ENCODE measurements at places on chromosomes 3 and 15. TPM values are rescaled to one million over a fixed set of nuclear protein-coding genes. Genes with fewer than 3 reads are reported as not detected.

GRCh38 chr3:186044968-186045367 lies 63.9 kb downstream of the ETV5 start:
- no peak for DNase-seq

DNA sequence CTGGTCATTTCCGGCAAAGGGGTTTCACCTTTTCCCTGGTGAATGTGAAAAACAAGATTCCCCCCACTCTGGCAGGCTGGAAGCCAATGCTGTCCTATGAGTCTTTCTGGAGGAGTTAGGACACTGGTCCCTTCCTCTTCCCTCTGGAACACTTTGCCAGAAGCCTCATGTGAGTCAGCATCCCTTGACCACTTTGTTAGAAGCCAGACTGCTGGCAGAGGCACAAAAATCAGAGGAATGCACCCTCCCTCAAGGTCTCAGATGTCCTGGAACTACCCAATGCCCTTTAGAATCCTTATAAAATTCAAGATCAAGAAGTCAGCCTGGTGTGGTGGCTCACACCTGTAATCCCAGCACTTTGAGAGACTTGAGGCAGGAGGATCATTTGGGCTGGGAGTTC lies 26.6 kb downstream of the ITGB5 start:
- DNase-seq = peak; percentile 99

DNA sequence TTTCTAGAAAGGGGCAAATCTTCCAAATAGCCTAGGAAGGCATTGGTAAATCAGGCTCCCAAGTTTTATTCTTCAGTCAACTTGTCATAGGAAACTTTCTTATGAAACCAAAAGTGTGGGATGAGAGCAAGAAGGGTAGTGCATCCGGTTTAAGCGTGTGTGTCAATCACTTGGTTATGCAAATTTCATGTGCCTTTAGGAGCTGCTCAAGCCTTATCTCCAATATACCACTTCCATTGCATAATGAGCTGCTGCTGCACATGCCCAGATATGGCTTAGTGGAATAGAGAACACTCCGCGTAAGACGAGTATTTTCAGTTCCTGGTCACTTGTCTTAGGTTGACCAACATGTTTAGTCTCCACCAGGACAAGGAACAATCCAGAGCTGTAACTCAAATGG lies 242.1 kb downstream of the CBLB start:
- no peak for DNase-seq

- DNase-seq = no peak
Observed at GRCh38 chr15:62469478-62469873, 304.4 kb upstream of the C2CD4B start.

DNA sequence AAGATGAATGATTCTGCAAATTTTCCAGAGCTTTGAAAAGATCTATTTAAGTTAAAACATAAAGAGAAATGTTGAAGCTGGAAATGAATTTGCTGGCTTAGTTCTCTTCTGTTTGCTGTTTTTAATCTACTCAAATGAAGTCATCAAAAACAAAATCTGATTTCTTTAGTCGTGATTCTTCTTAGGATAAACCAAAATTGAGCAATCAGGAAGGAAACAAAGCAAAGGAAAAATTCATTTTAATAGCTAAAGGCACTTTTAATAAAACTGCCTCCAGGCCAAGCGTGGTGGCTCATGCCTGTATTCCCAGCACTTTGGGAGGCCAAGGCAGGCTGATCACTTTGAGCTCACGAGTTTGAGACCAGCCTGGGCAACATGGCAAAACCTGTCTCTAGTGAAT lies 91.2 kb downstream of the DUT start:
- DNase-seq = no peak

DNA sequence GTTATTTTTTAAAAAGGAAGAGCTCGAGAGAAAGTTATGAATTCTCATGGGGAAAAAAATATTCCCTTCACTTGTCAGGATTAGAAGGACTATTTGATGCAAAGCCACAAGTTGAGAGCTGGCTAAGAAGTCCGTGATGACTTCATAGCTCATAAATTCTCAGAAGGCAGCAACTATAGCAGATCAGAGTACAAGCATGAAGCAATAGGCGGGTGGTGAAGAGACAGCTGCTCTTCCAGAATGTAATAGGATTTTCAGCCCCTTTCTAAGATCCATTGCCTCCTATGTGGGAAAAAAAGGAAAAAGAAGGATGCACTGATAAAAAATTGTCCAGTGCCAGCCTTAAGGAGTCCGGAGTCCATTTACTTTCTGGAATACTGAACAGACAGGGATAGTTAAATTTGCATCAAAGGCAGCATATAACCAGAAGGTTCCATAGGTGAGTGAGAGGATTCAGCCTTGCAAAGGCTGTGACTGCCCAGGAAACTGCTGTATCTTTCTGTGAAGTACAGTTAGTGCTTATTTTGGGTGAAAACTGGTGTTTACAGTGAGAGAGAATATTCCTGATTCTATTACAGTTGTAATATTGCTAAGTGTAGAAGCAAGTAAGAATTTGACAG lies 929.5 kb upstream of the ALCAM start:
- peak; percentile 88 for DNase-seq

DNA sequence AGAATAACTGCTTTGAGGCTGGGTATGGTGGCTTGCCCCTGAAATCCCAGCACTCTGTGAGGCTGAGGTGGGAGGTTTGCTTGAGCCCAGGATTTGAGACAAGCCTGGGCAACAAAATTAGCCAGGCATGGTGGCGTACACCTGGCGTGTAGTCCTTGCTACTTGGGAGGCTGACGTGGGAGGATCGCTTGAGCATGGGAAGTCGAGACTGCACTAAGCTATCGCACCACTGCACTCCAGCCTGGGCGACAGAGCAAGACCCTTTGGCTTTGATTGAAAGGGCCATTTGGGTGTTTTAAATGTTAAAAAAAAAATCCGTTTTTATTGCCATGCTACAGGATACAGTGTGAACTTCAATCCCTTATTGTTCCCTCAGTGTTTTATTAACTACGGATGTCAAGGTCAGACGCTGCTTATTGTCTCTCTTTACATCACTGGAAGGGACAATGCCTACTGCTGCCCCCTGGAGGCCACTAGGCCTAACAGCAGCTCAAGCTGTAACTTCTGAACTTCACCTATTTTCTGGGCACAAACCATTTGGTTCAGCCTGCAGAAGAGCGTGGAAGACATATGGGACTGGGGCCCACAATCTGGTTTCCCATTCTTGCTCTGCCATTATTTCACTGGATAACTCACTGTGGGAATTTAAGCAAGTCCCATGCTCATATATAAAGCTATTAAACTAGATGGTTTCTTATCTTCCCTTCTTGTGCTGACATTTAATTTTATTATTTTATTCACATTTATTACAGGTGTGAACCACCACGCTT lies 15.3 kb upstream of the IREB2 start:
- DNase-seq = peak; percentile 61

GRCh38 chr3:25508901-25509300 lies 80.8 kb downstream of the RARB start:
- DNase-seq = peak; percentile 87

- no peak for DNase-seq
Observed at GRCh38 chr3:71616571-71617021, 33.1 kb upstream of the FOXP1 start.

DNA sequence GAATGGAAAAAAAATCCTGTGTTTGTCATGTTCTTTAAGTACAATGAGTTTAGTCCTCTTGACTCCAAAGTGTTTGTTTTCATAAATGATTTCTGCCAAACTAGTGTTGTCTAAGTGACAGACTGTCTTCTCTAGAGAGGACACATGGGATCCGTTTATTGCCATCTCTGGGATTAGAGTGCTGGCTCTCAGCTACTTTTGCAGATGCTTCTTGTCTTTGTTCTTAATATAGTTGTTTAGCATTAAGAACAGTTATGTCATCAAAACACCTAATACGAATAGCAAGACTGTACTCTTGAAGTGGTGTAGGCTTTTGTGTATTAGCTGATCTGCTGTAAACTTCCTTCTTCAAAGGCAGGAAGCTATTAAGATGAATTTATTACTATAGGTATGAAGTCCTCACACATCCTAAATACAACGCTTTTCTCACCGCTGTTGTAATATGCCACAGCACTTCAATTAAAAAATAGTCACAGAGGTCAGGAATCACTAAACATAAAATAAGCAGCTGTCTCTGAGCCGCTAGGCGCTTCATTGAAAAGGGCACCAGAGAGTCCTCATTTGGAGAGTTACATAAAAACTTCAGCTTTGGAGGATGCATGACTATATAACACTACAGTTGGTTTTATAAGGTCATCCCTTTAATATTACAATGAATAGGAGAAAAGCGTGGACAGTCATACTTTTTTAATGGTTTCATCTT lies 128.3 kb upstream of the ZNF385D start:
- DNase-seq = no peak

DNA sequence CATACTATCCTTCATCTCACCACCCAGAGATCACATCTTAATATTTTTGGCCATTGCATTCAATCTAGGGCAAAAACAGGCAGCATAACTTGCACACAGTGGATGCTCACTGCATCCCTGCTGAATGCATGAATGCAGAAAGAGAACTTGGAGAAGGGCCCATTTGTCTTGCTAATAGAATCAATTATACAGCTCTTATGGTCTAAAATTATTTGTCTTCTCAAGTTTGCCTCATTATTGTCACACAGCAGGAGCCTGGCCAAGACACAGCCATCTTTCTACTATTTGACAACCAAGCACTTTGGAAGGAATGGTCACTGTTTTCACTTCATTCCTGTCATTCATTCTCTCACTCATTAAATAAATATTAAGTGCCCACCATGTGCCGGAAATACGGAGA lies 1.2 kb upstream of the ARHGEF26 start:
- DNase-seq = no peak

- DNase-seq = no peak
Observed at GRCh38 chr3:128618398-128618726, 32.3 kb downstream of the RPN1 start.

DNA sequence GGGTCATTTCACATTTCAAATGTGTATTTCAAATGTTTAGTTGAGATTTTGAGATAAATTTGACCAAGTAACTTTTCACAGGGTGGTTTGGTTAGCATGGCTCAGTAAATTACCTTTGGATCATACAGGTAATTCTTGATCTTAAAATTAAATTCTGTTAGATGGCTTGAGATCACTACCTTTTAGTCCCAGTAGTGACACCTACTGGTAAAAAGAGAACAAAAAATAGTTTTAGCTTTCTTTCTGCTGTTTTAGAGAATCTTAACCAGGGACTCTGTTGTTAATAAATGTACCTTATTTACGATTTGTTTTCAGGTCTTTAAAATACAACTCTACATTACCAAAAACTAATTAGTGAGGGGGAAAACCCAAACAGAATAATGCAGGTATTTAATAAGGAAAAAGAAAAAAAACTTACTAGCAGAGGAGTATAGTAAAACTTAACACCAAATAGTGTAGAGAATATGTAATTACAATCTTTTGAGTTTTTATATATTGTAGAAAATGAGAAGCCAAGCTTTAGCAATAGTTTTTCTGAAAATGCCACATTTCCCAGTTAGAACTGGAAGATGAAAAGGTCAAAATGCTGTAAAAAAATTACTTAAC lies 620.3 kb upstream of the AGTR1 start:
- peak; percentile 50 for DNase-seq

DNA sequence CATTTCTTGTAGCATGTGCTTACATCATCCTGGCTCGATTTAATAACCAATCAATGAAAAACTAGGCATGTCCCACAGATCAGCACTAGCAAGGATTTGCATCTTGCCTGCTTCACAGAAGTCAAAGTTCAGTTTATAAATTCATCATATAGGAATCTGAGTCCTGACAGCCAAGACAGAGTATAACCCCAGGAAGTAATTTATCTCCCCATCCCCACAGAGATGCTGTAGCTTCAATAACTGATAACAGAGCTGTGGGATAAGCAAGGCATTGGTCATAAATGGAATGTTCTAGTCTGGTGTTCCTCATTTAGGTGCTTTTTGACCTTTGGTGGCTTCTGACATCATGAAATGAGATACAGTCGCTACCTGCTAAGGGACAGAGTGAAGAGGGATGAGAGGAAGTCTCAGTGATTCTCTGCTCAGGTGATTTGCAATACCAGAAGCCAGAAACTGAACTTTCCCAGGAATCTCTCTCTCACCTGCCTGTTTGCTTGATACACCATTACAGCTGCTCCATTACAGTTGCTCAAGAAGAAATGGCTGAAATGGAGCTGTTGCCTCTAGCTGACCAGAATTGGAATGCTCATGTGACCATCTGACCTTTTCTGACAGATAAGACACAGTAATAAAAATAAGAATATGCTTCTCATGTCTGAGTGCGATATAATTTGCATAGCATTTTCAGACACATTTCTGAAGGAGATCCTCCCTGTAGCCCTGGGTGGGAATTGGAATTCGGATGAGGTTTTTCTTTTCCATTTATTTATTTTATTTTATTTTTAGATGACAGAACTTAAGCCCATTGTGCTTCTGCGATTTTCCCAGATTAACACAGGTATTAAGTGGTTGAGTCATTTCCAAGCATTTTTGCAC lies 217.1 kb upstream of the KCNMB2 start:
- DNase-seq = peak; percentile 8

The RPLP1 gene
- total RNA-seq = 499 TPM

The LCTL gene
- total RNA-seq = 1.8 TPM

The KCNAB1 gene
- 0.26 TPM for total RNA-seq

The ANKRD63 gene
- not detected for total RNA-seq

The CYP1A2 gene
- not detected for total RNA-seq

The UROC1 gene
- total RNA-seq = not detected

The ZNF80 gene
- not detected for total RNA-seq

The IL5RA gene
- not detected for total RNA-seq

The SLC12A1 gene
- total RNA-seq = not detected

The EXD1 gene
- not detected for total RNA-seq

Data from A172 (cell line).